ENCODE measurements at places on chromosomes 13 and 19. TPM values are rescaled to one million over a fixed set of nuclear protein-coding genes. Genes with fewer than 3 reads are reported as not detected.

The FFAR2 gene
- total RNA-seq = not detected

The TNFSF9 gene
- total RNA-seq = 4.5 TPM

The TNFSF11 gene
- 1.3 TPM for total RNA-seq

The CCL25 gene
- total RNA-seq = not detected

The MCF2L gene
- total RNA-seq = 22.2 TPM

The INSR gene
- 0.44 TPM for total RNA-seq

The GPI gene
- total RNA-seq = 116 TPM

The NOVA2 gene
- not detected for total RNA-seq

The CYP2F1 gene
- total RNA-seq = 0.25 TPM

The DMKN gene
- not detected for total RNA-seq

The PGLYRP1 gene
- total RNA-seq = not detected

The TMEM150B gene
- 2.1 TPM for total RNA-seq

The NCLN gene
- 48.0 TPM for total RNA-seq

The BEST2 gene
- total RNA-seq = not detected

The ZNF799 gene
- 1.8 TPM for total RNA-seq

The PSG3 gene
- total RNA-seq = 0.42 TPM

The ZNF837 gene
- total RNA-seq = 1.1 TPM

The RPL18 gene
- 1,690 TPM for total RNA-seq

The KLK14 gene
- 0.35 TPM for total RNA-seq

The ZNF221 gene
- total RNA-seq = 0.67 TPM

The COLGALT1 gene
- 40.6 TPM for total RNA-seq

The PTPRS gene
- total RNA-seq = 0.64 TPM

The LRRC8E gene
- not detected for total RNA-seq

The ETFB gene
- 41.7 TPM for total RNA-seq

The CYP4F2 gene
- not detected for total RNA-seq

The P2RY11 gene
- total RNA-seq = 23.0 TPM

The ZNF583 gene
- 2.2 TPM for total RNA-seq

The RDH8 gene
- not detected for total RNA-seq

The C13orf46 gene
- total RNA-seq = 21.2 TPM

The LRRC63 gene
- total RNA-seq = 0.20 TPM

The ZNF304 gene
- total RNA-seq = 6.8 TPM

The KLF5 gene
- total RNA-seq = 3.5 TPM

The ZNF443 gene
- total RNA-seq = 3.9 TPM

The PCDH20 gene
- not detected for total RNA-seq

The POLR2I gene
- total RNA-seq = 29.4 TPM

The PSG11 gene
- total RNA-seq = not detected

The GJA3 gene
- not detected for total RNA-seq
